ENCODE measurements at places on chromosomes 4 and X.

GRCh38 chr4:53235547-53235946 lies 130.3 kb downstream of the SCFD2 start:
- no peak for DNase-seq

DNA sequence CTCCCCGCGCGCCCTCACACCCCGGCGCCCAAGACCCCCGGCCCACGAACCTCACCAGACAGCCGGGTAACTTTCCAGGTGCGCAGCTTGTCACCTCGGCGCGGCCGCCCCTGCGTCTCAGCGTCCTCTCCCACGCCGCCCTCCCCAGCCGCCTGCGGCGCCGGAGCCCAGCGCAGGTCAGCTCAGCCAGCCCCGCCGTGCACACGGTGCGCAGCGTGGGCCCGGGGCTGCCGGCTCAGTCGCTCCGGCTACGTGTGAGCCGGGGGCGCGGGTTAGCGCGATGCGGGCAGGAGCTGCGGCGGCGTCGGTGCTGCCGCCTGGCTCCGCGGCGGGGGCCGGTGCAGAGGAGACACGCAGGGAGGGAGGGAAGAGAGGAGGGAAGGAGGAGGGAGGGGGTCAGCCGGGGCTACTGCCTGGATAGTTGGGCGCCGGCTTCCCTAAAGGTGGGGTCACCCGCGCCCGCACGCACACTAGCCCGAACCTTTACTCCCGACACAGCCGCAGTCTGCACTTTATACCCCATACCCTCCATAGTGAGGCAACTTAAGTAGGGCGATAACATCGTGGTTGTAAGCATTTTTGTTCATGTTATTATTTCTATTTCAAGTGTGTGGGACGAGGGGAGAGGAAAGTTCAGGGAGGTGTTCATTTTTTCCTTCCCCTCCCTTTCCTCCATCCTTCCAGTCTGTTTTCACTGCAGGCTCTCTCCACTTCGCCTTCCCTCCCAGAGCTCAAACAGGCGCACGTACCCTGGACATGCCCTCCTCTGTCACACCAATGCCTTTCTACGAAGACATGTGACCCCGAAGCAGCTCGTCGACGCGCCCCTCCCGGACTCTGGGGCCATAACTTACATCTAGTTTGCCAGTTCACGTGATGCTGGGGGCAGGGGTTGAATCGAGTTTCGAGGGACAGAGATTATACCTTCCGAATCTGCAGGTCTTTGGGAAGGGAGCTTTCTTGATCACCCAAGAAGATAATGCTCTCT lies at the start of gene PRKG2:
Gene PRKG2 (minus strand): TSS at position 342 of the 988 bp plus-strand sequence. CDS start 10,175 bp downstream, outside the sequence.
- DNase-seq: peak; percentile 2

- DNase-seq: no peak
These were observed 110.7 kb downstream of the PSAPL1 start for GRCh38 chr4:7323872-7324650.

DNA sequence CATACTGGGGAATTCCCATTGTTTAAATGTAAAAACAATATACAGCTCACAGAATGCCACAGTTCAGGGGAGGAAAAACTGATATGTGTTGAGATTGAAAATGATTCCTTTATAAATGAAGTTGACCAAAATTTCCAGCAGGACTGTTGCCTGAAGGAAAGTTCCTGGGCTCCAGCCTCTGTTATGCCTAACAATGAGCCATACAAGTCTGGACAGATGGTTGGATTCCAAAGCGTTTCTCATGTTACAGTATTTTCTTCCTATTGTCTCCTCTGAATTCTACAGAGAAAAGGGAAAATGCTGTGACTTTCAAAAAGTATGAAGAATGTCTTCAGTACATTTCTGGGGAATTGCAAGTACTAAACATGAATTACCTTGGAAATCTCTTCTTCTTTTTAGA lies 73.3 kb downstream of the ALPK1 start:
- DNase-seq: no peak

- no peak for DNase-seq
These were observed 67.7 kb downstream of the DCLK2 start for GRCh38 chr4:150145946-150146340.

DNA sequence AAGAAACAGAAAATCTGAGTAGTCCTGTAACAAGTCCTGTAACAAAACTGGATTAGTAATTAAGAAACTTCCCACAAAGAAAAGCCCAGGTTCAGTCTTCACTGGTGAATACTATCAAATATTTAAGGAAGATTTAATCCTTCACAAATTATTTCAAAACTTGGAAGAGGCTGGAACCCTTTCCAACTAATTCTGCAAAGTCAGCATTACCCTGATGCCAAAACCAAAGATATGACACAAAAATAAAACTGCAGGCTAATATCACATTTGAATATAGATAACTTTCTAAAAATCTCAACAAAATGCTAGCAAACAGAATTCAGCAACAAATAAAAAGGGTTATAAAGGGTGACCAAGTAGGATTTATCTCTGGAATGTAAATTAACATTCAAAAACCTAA lies 80.5 kb downstream of the AR start:
- no peak for DNase-seq

DNA sequence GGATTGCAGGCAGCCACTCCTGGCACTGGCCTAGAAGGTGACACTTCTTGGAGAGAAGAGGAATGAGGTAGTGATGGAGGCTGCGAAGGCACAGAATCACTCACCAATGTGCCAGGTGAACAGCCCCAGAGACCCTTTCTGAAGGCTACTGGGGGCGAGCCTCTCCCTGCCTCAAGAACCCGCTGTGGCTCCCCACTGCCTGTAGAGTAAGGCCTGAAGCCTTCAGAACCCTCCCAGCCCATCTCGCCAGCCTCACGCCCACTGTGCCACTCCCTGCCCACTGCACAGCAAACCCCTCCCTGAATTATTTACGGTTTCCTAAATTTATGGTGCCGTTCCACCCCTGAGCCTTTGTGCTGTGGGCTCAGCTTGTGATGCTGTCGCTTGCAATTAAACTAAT lies 24.2 kb upstream of the SORCS2 start:
- DNase-seq: no peak

DNA sequence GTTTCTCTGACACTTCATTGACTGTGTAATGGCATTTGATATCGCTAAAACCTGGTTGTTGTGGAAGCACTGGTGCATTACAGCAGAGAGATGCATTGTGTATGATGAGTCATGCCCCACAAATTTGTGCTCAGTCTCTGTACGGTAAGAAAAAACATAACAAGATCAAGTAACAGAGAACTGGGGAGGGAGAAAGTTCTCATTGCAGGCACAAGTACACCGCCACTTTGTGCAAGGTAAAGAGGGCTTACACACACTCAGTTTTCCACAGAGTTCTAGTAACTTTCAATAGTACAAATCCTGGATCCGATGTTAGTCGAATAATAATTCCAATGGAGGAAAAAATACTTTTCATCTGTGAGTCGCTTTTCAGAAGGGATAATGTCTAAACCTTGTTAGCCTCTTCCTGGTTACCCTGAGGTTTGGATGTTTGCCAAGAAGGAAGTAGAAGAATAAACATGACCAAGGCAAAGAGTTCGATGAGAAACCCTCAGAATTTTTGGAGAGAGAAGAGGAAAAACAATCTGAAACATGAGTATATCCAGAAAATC lies 512.5 kb upstream of the SLIT2 start:
- peak; percentile 79 for DNase-seq

DNA sequence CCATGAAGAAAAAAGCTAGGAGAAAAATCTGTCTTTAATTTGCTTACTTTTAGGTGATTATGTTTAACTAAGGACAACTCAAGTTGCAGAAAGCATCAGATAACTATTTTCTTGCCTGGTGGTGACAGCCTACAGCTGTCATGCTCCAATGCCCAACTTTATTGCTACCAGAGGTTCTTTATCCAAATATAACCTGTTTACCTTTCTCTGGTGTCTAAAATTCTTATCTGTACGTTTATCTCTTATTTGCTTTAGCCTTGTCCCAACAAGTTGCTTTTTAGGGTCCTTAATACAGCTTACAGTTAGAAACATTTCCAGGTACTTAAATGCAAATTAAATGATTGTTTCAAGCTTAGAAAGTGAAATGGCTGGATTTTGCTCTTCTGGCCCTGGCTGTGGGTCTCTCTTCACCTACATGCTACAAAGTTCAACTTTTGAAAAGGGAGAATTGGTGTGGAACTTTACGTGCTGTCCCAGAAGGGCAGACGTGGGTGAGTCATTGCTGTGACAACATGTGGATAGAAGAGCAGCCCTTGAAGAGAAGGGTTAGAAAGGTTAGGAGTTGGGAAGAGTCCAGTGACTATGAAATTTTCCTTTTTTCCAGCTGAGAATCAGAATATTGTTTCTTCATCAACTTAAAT lies 60.7 kb downstream of the HPGD start:
- no peak for DNase-seq

- peak; percentile 39 for DNase-seq
These were observed 194.2 kb downstream of the RAPGEF2 start for GRCh38 chr4:159297091-159297490.

DNA sequence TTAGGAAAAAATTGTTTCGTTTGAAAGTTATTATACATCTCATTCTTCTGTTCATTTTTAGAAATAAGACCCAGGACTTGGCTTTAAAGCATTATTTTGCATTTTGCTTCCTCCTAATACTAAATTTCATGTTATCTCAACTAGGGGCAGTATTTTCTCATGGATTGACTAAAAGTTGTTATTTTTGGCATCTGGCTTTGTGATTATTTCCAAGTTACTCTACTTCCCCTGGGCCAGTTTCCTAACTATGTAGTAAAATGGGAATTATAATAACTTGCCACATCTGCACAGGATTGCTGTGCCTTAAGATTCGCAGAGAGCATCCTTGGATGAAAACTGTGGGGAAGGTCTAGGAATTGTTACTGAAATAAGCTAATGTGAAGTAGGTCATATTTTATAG lies 3.0 kb downstream of the RBPJ start:
- DNase-seq: peak; percentile 58

DNA sequence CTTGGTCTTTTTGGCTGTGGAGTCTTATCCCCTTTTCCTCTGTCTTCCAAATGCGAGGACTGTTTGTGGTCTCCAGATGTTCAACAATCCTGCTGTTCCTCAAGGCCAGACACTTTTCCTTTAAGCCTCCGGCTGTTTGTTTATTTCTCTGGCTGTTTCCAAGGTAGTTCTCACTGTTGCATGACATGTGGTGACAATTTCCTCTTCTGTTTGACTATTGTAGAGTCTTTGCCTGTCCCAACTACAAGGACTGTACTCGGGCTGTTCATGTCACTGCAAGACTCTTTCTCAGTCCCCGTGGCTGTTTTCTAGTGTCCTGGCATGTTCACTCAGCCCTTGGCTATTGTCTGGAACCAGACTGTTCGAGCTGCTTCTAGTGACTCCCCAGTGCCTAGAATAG lies 50.6 kb downstream of the ZNF157 start:
- DNase-seq: no peak

DNA sequence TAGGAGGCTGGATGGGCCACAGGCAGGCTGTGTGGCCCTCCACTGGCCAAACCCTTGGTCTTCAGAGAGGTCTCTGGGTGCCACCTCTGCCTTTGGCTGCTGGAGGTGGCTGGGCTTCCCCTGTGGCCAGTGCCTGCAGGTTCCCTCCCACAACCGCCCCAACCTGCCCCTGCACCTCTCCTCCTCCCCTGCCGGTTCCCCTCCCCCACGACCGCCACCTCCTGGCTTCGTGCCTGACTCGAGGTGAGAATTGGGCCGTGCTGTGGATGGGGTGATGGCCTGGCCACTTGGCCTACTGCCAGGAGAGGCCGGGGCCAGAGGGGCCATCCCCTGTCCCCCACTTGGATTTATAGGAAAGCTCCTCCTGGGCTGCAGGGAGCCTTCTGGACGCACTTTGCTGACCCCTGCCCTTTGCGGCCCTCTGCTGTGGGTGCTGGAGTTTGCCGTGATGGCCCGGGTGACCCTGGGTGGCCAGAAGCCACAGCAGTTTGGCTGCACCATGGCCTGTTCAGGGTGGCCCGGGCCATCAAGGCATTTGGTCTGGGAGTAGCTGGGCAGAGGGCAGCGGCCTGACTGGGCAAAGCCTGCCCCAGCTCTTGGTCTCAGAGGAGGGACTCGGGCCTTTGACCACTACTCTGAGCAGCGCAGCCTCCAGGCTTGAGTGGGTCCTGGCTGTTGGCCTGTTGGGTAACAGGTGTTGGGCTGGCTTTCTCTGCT lies 3.8 kb downstream of the NAT8L start:
- DNase-seq: no peak

GRCh38 chrX:38426785-38427184 lies 74.4 kb downstream of the OTC start:
- DNase-seq: no peak

DNA sequence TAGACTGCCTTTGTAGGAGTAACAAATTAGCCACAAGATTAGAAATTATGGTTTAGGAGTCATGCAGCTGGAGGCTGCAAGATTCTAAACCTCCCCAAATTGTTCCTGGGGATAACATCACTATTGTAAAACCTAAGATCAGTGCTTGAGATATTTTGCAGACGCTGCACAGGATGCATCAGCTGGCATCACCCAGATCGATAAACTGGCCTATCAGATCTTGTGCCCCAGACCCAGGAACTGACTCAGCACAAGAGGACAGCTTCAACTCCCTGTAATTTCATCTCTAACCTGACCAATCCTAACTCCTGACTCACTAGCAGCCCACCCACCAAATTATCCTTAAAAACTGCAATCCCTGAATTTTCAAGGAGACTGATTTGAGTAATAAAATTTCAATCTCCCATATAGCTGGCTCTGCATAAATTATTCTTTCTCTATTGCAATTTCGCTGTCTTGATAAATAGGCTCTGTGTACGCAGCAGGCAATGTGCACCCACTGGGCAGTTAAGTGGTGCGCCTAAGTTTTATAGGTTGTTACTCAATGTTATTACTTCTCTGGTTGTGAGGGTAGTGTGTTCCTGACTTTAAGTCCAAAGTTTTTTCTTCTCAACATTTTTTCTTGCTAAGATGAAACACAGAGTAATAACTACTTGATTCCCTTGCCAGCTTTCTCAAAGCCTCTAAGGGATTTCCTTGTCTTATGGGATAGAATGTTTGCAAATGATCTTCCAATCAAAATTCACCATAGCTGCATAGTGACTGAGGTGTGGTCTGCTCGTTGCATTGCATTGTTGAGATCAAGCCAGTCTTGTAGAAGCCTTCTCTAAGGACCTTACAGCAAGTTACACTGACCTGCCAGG lies 312.3 kb upstream of the DKK2 start:
- peak; percentile 4 for DNase-seq

GRCh38 chr4:137067735-137068134 lies 464.6 kb downstream of the PCDH18 start:
- DNase-seq: peak; percentile 19

DNA sequence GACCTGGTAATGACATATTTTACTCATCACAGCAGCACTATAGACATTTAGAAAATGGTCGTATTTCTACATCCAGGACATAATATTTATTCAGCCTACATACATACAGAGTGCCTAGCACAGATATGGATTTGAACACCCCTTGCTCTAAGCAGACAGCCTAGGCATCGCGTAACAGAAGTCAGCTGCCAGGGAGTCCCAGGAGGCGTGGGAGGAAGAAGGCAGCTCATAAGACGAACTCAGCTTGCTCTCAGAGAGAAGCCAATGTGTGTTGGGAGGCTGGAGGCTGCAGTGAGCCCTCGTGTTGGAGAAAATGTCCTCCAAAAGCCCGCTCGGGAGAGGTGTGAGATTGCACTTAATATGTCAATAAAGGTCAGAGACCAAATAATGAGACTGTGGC lies 131.6 kb downstream of the BCOR start:
- no peak for DNase-seq

GRCh38 chr4:127783026-127783769 lies 1.1 kb downstream of the HSPA4L start:
- peak; percentile 18 for DNase-seq
